ENCODE measurements at places on chromosomes 11 and 22.

GRCh38 chr22:38451864-38452263 is 3.1 kb downstream of the KCNJ4 start:
- no peak for DNase-seq

GRCh38 chr22:40118979-40119378 is 58.7 kb upstream of the TNRC6B start:
- DNase-seq: no peak

- no peak for DNase-seq
These were observed 8.9 kb upstream of the SAMM50 start for GRCh38 chr22:43946384-43946667.

DNA sequence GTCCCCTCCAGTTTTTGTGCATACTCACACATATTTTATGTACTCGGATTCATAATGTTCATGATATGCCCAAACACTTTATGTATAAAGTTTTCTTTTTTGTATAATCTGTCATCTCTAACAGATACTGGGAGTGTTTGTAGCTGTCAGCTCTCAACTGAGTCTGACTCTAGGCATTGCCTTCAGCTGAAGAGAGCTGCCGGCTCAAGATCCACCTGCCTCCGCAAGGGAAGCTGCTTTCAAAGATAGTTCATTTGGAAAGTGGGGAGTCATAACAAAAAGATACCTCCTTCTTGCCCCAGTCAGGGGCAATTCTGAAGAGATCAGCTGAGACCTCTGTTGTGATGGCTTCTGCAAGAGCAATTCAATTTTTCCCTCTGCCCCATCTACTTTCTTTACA is 58.9 kb downstream of the GUCY1A2 start:
- no peak for DNase-seq

DNA sequence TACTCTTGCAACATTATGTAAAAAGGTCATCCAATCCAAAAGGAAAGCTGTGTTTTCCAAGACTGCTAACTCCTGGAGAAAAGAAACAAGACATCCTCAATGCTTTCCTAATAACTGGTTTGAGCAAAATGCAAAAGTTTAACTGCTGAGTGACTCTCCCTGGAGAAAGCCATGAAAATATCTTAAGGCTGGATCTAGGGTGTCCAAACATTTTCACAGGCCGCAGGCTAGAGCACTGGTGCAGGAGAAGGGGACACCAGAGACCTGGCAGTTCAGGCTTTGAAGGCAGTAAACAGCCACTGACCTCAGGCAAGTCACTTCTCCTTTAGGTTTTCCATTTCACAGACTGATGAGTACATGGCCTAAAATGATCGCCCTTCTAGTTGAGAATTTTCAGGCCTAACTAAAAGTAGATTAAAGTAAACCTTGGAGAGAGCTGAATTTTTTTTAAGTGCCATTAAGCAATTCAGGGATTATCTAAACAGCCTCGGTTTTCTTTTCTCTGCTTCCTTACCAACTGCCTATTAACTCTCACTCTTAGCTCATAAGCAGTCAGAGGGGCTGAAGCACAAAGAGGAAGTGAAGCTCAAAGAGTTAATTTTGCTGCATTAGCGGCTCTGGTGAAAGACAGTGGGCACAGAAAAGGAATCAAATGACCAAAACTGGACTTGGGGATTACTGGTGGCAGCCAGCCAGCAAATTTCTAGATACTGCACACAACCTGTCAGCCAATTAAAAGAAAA is 2.3 kb downstream of the CHKA start:
- DNase-seq: no peak

DNA sequence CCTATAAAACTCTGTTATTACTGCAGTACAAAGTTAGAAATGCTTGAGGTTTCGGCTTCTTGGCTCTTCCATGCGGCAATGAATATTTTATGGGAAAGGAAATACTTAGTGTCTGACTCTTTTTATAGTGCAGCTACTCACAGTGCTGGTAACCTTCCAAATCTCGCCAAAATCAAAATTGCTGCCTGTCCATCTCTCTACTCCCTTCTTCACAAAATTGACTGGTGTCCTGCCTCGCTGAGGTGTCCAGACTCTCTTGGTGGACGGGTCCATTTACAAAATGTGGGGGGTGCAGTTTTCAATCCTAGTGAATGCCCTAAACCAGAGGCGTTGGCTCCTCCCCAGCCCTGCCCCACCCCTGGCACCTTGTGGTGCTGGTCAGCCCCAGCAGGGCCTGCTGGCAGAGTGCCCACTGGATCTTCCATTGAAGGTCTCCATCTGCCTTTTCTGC is 73.5 kb downstream of the ZBTB16 start:
- peak; percentile 17 for DNase-seq

- no peak for DNase-seq
These were observed 365.3 kb upstream of the PDGFD start for GRCh38 chr11:104529213-104529612.

DNA sequence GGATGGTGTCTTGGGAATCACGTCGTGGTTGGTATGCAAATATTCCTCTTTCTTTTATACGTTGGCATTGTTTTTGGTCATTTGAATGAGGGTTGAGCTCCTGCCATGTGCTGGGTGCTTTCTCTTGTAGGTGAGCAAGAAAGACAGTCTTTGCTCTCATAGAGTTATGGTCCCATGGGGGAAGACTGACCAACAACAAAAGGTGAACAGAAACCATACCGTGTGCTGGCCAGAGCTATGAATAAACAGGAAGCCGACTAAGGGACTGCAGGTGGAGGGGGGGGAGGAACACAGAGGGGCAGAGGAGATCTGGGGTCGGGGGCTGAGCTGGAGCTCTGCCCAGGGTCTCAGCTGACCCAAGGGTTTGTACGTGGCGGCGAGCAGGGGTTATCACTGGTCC is 245.3 kb downstream of the CTTN start:
- no peak for DNase-seq

DNA sequence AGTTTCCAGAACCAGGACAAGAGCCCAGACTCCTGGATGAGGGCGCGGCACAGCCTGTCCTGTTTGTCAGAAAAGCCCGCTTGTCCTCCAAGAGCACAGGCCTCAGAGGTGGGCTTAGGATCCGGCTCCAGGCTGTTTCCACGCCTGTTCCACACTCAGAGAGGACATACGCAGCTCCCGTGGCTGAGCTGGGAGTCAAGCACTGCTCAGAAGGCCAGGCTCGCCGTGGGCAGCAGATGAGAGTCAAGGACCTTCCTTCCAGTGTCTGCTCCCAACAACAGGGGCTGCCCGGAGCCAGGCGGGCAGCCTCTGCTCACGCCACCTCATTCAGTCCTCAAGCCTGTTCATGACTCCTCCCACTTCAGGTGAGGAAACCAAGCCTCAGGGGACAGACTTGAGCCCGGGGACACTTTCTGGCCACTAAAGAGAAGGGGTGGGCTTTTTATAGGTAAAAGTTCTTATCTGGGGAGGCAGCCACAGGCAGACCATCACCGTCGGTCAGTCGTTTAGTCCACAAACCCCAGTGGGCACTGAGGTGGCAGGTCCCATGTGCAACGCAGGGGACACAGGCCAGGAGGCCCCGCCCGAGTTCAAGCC is 3.8 kb downstream of the CYB5R3 start:
- DNase-seq: no peak

- peak; percentile 77 for DNase-seq
These were observed 1.6 kb downstream of the SUN2 start for GRCh38 chr22:38753948-38754750.

- DNase-seq: no peak
These were observed 118.7 kb upstream of the SORL1-AS1 start for GRCh38 chr11:121571506-121571905.

DNA sequence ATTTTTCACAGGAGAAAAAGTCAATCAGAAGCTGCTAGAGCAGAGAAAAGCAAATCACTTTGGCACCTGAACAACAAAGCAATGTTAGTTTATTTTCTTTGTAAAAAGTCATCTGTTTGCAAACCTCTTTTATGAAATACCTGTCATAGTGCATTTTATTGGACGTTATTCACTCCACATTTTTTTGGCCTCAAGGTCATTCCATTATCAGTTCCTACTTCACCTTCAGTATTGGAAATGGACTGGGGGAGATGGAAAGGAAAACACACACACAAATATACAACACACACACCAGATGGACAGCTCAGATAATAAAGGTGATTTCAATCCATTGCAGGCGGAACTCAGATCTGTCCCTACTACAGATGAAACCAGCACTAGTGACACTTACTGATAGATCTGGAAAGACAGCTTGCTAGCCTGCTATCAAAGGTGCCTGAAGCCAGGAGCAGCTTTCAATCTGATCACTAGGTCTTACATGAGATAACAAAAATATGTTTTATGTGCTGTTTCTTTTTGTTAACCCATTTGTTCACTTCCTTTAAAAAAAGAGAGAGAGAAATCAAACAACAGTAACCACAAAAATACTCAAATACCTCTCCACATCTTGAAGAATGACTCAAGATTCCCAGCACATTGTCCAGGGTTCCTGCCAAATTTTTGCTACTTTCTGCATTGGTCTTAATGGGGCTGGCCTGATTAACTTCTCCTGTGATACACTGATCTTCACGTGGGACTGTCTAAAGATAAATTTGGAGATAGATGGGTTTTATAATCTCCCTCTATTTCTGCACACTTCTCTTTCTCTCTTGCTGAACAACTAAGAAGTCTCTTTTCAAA is 844.3 kb upstream of the TENM4 start:
- peak; percentile 65 for DNase-seq

DNA sequence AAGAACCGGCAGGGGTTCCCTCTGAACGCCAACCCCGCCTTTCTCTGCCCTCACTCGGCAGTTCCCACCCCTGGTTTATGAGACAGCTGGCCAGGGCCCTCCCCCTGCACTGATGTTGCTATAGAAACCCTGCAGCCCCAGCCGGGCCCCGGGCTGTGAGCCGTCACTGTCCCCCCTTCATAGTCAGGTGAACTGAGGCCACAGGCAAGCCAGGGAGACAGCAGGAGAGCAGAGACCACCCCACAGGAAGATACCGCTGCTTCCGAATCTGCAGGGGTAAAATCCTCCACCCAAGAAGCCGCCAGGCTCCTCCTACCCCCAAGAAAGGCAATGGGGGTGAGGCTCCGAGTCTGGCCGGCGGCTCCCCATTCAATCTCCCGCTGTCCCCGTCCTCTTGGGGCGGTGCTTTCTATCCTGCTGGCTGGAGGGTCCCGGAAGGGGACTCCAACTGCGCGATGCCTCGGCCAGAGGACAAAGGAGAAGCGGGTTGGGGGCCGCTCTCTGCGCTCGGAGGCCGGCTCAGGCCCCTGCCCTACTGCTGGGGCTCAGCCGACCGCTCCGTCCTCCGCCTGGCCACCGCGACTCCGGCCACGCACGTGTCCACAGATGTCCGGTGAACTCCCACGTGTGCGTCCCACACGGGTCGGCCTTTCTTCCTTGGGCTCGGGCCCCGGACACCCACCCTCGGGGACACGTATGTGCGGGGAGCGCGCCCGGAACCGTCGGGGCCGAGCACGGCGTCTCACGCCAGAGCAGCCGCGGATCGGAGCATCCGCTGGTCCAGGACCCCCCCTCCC is 587 bp downstream of the SLC25A22 start:
- peak; percentile 88 for DNase-seq

GRCh38 chr22:42360348-42360747 is 71.9 kb downstream of the NFAM1 start:
- no peak for DNase-seq

DNA sequence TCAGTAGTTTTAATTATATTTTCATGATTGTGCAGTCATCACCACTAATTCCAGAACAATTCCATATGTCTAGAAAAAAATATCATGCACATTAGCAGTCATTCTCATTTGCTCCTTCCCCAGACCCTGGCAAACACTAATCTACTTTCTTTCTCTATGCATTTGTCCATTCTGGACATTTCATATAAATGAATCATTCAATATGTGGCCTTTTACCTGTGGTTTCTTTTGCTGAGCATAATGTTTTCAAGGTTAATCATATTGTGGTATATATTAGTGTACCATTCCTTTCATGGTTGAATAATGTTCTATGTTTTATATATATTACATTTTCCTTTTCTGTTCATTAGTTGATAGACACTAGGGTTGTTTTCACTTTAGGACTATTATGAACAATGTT is 811.1 kb upstream of the RAG2 start:
- DNase-seq: peak; percentile 69

DNA sequence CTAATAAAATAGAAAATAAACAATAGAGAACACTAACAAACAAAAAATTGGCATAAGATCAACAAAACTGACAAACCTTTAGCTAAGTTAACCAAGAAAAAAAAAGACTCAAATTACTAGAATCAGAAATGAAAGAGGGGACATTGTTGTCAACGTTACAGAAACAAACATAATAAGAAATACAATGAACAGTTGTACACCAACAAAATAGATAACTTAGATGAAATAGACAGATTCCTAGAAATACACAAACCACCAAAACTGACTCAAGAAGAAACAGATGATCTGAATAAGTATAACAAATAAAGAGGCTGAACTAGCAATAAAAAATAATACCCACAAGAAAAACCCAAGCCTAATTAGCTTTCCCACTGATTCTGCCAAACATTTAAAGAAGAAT is 34.7 kb upstream of the TMPRSS4 start:
- no peak for DNase-seq

- DNase-seq: peak; percentile 33
These were observed 592 bp upstream of the CTSC start for GRCh38 chr11:88337987-88338668.

DNA sequence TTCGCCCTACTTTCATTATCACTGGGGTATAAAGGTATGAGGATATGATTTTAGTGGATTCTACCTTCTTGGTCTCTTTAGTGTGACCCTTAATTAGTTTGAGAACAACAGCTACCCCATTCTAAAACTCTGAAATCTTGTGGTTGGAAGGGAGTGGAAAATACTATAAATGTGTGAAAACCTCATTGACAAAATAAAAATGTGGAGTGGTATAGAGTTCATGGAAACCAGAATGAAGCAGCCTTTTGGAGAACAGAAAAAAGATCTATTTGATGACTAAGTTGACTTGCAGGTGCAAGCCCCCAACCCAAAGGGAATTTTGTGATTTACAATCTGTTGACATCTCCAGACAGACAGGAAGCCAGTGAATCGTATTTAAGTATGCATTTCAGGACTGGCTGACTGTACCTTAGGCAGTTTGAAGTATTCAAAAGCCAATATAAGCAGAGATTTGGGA is 75.8 kb downstream of the GAS2 start:
- DNase-seq: no peak

- DNase-seq: peak; percentile 89
These were observed 90.3 kb upstream of the PITPNB start for GRCh38 chr22:28009272-28009827.

- no peak for DNase-seq
These were observed 10.2 kb downstream of the KCNJ4 start for GRCh38 chr22:38444783-38445182.

- DNase-seq: peak; percentile 29
These were observed 11.0 kb downstream of the XRRA1 start for GRCh38 chr11:74937696-74938475.

GRCh38 chr11:95372097-95372656 is 141.2 kb upstream of the SESN3 start:
- DNase-seq: no peak

- peak; percentile 28 for DNase-seq
These were observed 137.1 kb downstream of the TMEM135 start for GRCh38 chr11:87174870-87175269.

DNA sequence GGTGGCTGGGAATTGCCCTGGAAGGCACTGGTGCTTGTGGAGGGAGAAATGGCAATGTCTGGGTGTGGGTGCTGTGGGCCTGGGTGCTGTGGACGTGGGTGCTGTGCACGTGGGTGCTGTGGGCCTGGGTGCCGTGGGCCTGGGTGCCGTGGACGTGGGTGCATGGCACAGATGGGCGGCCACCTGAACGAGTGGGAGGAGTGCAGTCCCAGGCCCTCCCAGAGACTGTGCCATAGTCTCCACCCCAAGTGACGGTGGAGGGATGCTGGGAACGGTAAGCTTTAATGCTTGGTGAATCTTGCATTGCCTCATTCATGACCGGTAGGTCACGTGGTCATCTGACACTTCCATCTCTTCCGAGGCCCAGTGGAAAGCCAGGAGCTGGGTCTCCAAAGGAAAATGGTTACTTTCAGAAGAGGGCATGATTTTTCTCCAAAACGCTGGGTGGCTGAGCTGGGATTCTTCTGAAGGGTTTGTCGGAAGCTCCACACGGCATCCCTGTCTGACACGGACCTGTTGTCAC is 28.8 kb upstream of the BRSK2 start:
- no peak for DNase-seq

Measured in fibroblast of skin of back (primary cell).